ENCODE measurements at places on chromosomes 5 and 9.

DNA sequence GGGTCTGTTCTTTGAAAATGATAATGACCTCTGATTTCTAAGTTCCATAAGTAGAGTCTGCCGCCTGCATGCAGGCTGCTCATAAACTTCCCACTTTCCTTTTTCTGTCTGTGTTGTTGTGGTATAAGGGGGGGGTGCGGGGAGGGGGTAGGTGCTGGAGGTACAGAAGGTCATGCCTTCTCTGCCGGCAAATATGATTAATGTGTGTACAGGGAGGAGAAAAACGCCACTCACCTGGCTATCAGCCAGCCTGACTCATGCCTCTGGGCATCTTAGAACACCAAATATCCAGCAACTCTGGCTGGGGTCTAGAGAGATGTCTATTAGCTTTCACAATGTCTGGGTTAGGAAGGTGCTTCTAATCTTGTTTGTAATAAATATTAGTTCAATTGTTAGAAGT lies 128.3 kb downstream of the EFNA5 start:
- DNase-seq: no peak

GRCh38 chr9:88652876-88653275 lies 117.9 kb downstream of the NXNL2 start:
- DNase-seq: no peak

DNA sequence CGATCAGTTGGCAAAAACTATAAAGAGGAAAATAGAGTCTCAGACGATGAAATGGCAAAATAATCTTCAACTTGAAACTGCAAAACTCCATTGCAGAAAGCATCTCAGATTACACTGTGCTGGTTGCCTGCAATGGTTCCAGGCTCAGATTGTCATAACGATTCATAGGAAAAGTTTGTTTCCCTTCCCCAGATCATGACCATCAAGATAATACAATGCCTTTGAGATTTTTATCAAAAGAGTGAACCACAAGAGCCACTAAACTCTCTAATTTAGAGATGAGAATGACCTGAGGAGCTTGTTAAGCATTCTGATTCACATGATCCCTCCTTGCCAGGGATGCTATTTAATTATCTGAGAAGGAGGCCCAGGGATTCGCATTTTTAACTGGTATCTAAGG lies 52.6 kb upstream of the ITGA1 start:
- DNase-seq: no peak

GRCh38 chr5:98933445-98934072 lies 4.8 kb upstream of the CHD1 start:
- DNase-seq: no peak

DNA sequence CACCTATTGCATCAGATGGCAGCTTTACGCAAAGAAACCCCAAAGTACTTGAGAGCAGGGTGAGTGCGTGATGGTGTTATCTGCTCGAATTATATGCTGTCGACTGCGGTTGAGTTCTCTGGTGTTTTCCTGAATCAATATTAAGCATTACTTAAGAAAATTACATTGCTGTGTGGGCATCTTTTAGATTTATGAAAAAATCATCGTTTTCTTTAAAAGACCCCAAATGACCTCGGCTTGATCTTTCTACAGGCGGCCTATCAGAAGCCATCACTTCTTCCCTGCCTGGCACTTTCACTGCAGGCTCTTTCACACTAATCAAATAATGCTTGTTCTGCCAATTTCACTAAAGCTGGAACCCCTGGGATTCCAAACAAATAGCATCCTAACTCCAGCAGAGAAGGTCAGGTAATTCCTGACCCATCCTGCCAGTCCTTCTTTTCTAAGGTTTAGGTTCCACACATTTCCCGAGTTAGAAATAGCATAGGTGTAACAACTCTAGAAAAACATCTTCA lies 1.7 kb downstream of the UBE2QL1 start:
- no peak for DNase-seq

Data from activated T-cell treated with anti-CD3 and anti-CD28 coated beads for 1 hour (primary cell).